ENCODE measurements at places on chromosomes 2 and 18.

- no peak for DNase-seq
Measured at GRCh38 chr2:173199294-173199693, 123.6 kb downstream of the MAP3K20 start.

DNA sequence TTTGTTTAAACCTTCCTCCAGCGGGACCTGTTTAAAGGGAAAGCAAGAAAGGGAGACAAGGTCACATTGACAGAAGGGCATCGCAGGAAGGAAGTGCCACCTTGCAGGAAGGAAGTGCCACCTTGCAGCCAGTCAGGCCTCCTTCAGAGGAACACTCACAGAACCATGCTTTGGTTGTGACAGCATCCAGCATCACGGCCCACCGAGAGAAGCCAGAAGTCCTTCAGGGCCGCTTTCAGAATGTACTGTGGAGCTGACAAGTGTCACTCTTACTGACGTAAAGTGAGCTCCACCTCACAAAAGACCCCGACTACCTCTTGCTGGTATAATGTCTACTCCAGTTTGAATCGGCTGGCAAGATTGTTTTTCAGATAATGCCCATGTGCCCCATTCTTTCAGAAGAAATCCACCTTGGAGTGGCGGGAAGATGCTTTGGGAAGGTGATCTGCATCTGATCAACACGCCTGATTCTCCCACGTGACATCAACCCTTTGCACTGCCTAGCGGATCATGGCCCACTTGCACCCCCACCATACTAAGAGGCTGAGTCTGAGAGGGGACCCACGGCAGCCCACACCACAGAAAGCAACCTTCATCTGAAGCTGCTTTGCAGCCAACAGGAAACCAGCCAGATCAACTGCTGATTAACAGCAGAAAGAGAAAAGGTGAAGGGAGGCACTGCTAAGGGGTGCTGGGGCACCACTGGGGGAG is 99.8 kb downstream of the UXS1 start:
- DNase-seq: no peak

GRCh38 chr2:51031021-51031780 is 731 bp downstream of the NRXN1 start:
- no peak for DNase-seq

DNA sequence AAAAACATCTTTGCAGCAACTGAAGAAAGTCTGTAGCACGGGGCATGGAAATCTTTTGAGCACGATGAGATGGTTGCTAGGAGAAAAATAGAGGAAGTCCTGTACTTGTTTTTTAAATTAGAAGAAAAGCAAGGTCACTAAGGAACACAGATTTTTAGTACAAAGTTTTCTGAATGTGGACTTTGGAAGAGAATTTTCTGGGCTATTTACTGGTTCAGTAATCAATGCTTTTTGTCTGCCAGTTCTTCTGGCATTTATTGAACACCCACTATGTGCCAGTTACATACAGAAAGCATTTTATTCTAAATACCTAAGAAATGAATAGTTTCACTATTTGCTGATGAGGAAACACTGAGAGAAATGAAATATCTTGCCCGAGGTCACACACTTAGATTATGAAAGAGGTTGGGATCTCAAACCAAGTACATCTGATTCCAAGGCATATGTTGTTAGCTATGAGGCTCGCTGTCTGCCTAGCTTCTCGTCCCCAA is 15.6 kb upstream of the MAP3K20 start:
- DNase-seq: no peak

DNA sequence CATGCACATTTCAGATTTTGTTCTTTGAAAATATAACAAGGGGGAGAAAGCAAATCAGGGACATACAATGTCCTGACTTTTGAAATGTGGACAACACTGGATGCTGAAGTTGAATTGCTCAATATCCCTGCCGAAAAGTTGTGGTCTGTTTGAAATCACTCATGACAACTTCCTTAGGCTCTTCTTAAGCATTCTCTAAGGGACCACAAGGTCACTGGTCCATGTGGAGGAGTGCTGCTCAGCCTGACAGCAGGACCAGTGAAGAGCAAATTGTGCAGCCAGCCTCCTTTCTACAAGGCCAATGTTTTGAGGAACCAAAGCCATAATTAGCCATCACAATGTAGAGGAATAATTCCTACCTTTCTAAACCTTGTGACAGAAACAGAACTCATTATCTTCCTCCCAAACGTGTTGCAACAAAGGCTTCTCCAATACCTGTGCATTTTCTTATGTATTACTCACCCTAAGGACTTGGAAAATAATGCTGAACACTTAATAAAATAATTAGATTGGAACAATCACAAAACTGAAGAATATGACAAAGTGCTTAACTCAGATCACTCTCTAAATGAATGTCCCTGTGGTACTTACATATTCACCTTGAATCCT is 1477.6 kb upstream of the NXPH2 start:
- no peak for DNase-seq

DNA sequence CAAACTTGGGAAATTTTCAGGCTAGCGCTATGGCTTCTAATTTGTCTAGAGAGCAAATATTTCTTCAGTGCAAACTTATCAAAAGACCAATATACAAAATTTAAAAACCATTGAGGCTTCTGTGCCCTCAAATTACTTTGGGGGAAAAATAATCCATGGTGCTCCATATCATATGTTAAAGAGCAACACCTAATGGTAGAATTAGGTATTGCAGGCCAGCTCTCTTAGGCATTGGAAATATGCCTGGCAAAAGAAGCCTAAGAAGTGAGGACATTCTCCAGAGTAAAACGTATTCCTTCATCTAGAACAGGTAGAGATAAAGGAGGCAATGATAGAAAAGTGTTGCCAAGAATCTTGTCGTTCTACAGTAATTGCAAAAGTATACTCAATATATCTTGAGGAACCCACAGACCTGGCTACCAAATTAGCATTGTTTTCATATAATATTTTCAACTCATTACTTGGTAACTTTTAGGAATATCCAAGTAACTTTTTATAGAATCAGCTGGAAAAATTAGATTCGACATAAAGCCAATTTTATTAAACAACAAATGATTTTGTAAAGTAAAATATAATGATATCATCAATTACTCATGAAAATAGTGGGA is 401.1 kb downstream of the BCL11A start:
- DNase-seq: no peak

DNA sequence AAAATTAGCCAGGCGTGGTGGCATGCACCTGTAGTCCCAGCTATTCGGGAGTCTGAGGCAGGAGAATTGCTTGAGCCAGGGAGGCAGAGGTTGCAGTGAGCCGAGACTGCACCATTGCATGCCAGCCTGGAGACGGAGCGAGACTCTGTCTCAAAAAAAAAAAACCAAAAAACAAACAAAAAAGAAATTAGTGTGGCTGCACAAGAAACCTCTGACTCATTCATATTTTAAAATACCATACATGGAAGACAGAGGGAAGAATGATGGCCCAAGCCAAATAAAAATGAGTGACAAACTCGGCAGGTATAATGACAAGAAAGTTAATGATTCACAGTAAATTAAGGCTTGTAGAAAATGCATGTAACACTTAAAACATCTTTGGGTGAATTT is 875.8 kb downstream of the EPHA4 start:
- DNase-seq: no peak

DNA sequence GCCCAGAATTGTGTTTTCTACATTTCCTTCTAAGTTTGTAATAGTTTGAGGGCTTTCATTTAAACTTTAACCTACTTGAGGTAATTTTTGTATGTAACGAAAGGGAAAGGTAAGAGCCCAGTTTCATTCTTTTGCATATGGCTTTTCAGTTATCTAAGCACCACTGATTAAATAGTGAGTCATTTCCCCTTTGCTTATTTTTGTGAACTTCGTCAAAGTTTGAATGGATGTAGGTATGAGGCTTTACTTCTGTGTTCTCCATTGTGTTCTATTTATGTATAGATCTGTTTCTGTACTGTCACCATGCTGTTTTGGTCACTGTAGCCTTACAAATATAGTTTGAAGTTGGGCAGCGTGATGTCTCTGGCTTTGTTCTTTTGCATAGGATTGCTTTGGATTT is 944.8 kb upstream of the CNTNAP5 start:
- DNase-seq: no peak

GRCh38 chr2:74233648-74234047 is 35.2 kb downstream of the MTHFD2 start:
- no peak for DNase-seq

GRCh38 chr2:173049831-173050230 is 25.8 kb upstream of the MAP3K20 start:
- no peak for DNase-seq

DNA sequence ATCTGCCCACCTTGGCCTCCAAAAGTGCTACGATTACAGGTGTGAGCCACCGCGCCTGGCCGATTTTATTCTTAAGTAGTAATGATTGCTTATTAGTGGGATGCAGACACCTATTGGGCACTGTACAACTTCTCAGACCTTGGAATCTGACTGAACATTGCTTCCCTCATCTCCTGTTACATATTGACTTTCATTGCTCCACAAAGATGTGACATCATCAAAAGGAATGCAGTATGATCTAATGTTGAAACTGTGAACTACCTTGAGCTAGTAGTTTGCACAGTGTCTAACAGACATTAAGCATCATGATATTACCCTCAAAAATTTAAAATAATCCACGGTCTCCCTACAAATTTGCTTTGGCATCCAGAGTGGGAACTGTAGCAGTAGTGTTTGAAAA is 109.8 kb upstream of the SIX2 start:
- DNase-seq: no peak

DNA sequence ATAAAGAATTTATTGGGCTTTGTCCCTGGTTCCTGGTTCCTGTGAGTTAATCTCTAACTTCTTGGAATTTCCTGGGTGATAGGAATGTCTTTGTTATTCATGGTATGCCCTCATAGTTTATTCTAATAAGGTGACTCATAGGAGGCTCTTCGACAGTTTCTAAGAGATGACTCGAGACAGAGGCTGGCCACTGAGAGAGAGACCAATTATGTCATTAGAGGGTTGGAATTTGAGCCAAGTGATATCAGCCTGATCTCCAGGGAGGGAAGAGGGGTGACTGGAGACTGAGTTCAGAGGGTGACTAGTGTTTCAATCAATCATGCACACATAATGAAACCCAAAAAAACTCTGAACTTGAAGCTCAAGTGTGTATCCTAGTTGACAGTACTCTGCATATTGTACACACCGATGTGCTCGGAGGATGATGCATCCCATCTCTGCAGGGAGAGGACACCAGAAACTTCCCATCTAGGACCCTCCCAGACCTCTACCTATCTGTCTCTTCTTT is 185.7 kb downstream of the MTCL1 start:
- no peak for DNase-seq

- no peak for DNase-seq
Measured at GRCh38 chr2:112790305-112790704, 6.0 kb upstream of the IL1A start.

GRCh38 chr2:33289961-33290360 is 186.5 kb upstream of the RASGRP3 start:
- DNase-seq: no peak

- peak; percentile 54 for DNase-seq
Measured at GRCh38 chr2:28683100-28683706, 68.4 kb upstream of the PPP1CB start.

GRCh38 chr18:58525928-58526424 is 102.9 kb downstream of the ALPK2 start:
- no peak for DNase-seq

DNA sequence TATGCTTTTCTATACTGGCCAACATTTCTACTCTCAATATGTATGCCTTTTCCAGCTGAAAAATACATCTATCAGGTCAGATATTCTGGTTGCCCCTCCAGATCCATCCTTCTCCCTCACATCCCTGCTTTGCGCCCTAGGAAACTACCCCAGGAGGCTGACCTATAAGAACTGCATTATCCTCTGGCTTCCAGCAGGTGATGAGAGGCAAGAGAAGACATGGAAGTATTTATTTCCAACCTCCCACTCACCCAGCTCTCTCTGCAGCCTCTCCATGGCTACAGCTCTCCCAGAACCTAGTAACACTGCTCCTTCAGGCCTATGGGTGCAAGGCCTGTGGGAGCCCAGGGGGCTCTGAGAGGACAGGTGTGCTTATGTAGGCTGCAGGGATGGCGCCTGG is 42.9 kb downstream of the ARID5A start:
- no peak for DNase-seq

GRCh38 chr2:168345601-168346000 is 98.2 kb upstream of the STK39 start:
- DNase-seq: no peak

GRCh38 chr2:40321016-40321623 is 130.8 kb downstream of the SLC8A1 start:
- DNase-seq: no peak

DNA sequence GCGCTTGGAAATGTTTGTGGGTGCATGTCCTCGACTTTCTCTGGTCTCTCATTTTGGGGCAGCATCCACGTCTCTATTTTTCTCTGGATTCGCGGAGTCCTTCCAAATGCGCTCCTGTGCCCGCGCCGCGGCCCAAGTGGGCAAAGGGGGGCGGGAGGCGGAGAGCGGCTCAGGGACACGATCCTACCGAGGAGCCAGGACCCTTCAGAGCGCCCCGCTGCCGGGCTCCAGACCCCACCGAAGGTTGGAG is 990 bp downstream of the EPAS1 start:
- DNase-seq: no peak

- DNase-seq: no peak
Measured at GRCh38 chr18:74422541-74422940, 34.6 kb downstream of the DIPK1C start.

- no peak for DNase-seq
Measured at GRCh38 chr2:43100883-43101662, 125.3 kb downstream of the ZFP36L2 start.

DNA sequence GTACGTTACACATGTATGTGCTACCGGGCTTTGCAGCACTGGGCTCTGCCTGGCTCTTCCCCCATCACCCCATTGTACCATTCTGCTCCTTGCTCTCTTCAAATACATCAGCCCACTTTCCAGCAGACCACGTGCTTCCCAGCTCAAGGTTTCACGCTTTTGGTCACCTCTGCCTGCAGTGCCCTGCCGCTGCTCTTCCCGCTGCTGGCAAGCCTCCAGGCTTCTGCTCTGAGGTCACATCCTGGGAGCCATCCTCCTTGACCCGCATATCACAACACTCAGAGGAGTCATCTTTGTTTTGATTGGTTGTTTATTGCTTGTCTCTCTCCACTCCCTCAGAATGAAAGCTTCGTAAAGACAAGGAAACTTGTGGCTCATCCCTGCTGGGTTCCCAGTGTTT is 34.1 kb downstream of the KIF5C start:
- DNase-seq: peak; percentile 63

- DNase-seq: no peak
Measured at GRCh38 chr18:7512348-7512747, 54.8 kb upstream of the PTPRM start.

DNA sequence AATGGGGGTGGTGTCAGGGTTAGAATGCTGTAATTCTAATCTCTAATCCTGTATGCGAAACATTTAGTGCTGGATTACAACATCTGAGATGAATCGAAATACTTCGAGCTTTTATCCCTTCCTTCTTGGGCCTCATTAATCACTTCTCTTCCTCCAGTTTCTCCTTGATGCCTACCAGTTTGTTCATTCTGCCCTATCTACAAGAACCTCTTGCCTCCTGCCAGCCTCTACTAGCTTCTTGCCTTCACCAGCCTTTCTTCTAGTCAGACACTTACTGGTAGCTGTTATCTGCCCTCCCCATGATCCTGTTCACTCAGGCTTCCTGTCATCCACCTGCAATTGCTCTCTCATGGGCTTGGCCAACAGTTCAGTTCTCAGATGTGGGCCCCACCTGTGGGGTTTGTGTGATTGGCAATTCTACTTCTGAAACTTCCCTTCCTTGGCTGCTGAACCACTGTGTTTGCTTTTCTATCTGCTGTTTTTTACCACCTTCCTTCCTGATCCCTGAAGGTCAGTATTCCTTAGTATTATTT is 15.4 kb upstream of the FARP2 start:
- no peak for DNase-seq

Measured in DMS153 (cell line).